ENCODE measurements at places on chromosomes 16 and 17. TPM values are rescaled to one million over a fixed set of nuclear protein-coding genes. Genes with fewer than 3 reads are reported as not detected.

Gene UBE2O
- total RNA-seq = 32.7 TPM

Gene ANKRD40CL
- not detected for total RNA-seq

Gene KRT40
- not detected for total RNA-seq

Gene CIAPIN1
- total RNA-seq = 177 TPM

Gene CCL3
- not detected for total RNA-seq

Gene HCRT
- total RNA-seq = not detected

Gene PRPF8
- total RNA-seq = 80.5 TPM

Gene KRTAP2-2
- not detected for total RNA-seq

Gene SHCBP1
- total RNA-seq = 58.3 TPM

Gene TERF2IP
- total RNA-seq = 11.9 TPM

Gene CCL11
- not detected for total RNA-seq

Gene CWC25
- total RNA-seq = 19.2 TPM

Gene EVI2A
- total RNA-seq = 0.39 TPM

Gene TBC1D3B
- total RNA-seq = not detected

Gene ZNF385C
- total RNA-seq = not detected

Gene CES5A
- total RNA-seq = not detected

Gene CSF3
- not detected for total RNA-seq

Gene RMI2
- 25.8 TPM for total RNA-seq

Gene CD2BP2
- total RNA-seq = 43.8 TPM

Gene SCO1
- total RNA-seq = 44.7 TPM

Gene CENPX
- total RNA-seq = 106 TPM

Gene TMEM238L
- not detected for total RNA-seq

Measured in MG63 (cell line).